ENCODE measurements at places on chromosomes 12 and 14.

- DNase-seq, result no peak
These were observed 497.4 kb downstream of the FSCB start for GRCh38 chr14:44009642-44010041.

- DNase-seq, result no peak
These were observed 13.7 kb downstream of the COL2A1 start for GRCh38 chr12:47990351-47991105.

- peak; percentile 72 for DNase-seq
These were observed 484.4 kb downstream of the ATP23 start for GRCh38 chr12:58425481-58426392.

DNA sequence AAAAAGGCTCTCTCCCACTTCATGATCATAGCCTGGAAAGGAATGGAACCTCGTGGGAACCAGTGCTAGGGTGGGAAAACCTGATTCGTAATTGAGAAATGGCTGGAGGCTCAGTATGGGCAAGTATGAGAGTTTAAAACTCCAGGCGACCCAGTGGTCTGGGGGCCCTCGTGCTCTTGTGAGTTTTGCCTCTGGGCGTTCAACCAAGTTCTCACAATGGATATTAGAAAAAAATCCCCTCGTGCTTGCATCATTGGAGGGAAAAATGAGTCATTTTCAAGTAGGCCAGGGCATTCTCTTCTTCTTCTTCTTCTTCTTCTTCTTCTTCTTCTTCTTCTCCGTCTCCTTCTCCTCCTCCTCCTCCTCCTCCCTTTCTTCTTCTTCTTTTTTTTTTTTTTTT lies 39.0 kb downstream of the GPR68 start:
- no peak for DNase-seq

GRCh38 chr14:103064978-103065377 lies 7.6 kb upstream of the CDC42BPB start:
- DNase-seq, result no peak

GRCh38 chr14:60482743-60483142 lies 3.1 kb downstream of the C14orf39 start:
- peak; percentile 29 for DNase-seq

DNA sequence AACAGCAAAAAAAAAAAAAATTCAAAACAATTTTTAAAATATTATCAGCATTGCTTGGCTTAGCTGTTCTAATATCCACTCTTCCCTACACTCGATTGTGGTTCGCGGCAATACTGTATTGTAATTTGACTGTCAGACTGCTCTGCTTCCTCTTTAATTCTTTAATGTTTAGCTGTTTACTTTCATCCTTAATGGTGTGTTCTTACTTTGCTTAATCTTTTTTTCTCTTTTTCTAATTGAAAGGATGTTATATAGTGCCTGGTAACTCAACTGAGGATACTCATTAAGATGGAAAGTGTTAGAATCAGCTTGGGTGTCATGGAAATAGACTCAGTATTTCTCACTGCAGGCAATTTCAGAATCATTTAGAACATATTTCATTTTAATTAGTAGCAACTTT lies 2.0 kb downstream of the ANO4 start:
- no peak for DNase-seq

GRCh38 chr14:83289390-83289789 lies 1755.7 kb upstream of the SEL1L start:
- no peak for DNase-seq

Data from HCT116 (cell line).